Activated CD4-positive, CD25-positive, alpha-beta regulatory T cell (primary cell): ENCODE measurements at places on chromosomes 12 and 14.

DNA sequence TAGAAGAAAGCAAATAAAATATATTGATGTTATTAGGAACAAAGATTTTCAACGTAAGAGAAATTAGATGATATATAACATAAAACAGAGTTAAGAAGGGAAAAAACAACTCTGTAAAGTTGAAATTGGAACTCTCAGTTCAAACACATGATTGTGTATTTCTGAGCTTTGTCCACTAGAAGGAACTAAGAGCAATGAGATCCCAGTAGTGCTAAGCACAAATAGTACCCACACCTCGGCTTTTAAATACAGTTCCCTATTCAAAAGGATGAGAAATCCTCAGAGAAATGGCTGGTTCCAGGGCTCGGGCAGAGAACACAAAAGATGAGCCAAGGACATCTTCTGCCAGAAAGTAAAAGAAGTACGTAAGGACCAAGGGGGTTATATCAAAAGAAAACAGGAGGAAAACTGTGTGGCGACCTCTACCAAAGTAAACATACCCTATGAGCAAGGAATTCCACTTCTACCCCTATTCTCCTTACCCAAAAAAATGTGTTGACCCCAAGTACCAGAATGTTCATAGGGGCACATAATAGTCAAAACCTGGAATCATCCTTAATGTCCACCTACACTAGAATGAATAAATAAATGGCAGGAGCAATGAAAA lies 96.6 kb downstream of the SPTSSA start:
- DNase-seq, result no peak

- DNase-seq, result no peak
Observed at GRCh38 chr12:39369756-39370155, 73.2 kb downstream of the KIF21A start.

GRCh38 chr12:132623072-132623869 lies 4.7 kb downstream of the P2RX2 start:
- DNase-seq, result no peak

GRCh38 chr12:111066744-111067437 lies 146.5 kb upstream of the MYL2 start:
- no peak for DNase-seq

DNA sequence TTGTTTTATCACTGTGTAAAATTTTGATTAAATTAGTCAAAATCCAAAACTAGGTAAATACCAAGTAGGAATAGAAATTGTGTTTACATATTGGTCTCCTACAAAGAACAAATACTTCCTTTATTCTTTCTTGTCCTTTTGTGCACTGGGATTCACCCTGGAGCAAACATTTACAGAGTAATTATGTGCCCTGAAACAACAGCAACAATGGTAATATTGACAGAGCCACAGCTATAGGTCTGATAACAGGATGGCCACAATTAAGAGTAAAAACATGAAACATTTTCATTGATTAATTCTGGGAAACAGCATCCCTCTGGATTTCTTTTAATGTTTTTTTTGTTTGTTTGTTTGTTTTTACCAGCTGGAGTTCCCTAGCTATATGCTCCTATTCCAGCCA lies 61.2 kb downstream of the SLC38A6 start:
- no peak for DNase-seq

DNA sequence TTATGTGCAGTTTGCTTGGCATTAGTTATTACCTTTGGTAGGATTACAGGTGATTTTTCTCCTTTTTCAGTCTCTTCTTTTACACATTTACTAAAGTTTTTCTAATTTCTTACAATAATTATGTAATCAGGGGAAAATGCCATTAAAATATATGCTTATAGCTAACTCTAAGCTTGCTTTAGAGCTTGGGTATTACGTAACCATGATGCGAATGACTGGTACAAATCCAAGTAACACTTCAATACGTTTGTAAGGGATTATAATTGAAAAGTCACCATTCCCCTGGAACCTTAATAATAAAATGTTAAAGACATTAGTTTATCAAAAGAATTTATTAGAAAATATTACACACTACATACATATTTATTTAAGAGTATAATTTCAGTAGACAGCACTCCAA lies 71.6 kb downstream of the SCAF11 start:
- no peak for DNase-seq

- no peak for DNase-seq
Observed at GRCh38 chr12:108316176-108317086, 22.7 kb downstream of the CMKLR1 start.

GRCh38 chr14:87935081-87935828 lies 57.7 kb downstream of the GALC start:
- DNase-seq, result no peak

- no peak for DNase-seq
Observed at GRCh38 chr12:116466536-116466935, 92.6 kb upstream of the MAP1LC3B2 start.

- no peak for DNase-seq
Observed at GRCh38 chr14:98819867-98820206, 452.2 kb downstream of the BCL11B start.

GRCh38 chr12:24201258-24201970 lies 251.9 kb upstream of the SOX5 start:
- DNase-seq, result no peak

GRCh38 chr14:33554988-33555387 lies 395.9 kb downstream of the EGLN3 start:
- no peak for DNase-seq

DNA sequence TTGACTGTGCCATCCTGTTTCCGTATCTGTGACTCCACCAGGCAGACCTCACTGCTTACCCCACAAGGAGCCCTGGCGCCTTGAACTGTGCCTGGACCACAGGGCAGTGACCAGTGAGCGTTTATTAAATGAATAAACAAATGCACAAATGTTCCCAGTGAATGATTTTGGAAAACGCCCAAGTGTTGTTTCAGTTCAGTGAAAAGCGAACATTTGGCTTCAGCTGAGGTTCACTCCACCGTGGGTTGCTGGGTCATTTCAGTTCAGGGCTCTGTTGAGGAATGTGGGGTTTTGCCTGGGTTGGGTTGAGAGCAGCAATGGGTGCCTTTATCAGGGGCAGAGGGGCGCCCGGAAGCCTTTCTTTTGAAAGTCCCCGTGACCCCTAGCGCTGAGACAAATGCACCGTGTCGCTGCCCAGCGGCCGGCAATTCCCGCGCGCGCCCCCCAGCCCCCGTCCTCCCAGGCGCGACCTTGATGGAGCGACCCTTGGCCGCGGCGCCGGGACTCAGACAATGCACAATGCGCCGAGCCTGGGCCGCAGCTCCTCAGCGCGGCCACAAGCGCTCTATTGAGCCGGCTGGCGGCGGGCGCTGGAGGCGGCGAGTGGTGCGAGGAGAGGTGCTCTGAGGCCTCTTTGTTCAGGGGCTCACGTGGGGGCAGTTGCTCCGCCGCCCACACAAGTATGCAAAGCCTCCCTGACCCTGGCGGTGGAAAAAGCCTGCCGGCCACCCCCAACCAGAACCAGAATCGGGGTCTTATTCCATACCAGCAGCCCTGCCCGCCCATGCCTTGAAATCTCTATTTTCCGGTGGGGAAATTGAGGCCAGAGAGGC lies 40.5 kb upstream of the CLMN start:
- DNase-seq, result no peak

- no peak for DNase-seq
Observed at GRCh38 chr14:78405079-78405856, 235.1 kb downstream of the NRXN3 start.

DNA sequence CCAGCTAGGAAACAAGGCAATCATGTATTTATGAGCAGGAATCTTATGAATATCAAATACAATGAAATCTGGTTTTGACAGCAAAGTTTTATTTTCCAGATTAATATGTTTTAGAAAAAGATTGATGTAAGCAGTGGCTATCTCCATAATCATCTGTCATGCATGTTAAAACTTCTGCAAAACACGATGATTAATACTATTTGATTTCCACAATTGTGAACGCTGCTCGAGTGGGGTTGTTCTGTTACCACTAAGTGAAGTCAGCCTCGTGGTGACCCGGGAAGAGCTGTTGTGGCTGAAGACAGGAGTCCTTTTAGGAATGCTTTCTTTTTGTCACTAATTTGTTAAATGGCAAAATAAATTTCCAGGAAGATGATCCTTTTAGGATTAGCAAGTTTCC lies 9.4 kb downstream of the CFAP251 start:
- no peak for DNase-seq

- DNase-seq, result no peak
Observed at GRCh38 chr12:14356147-14356546, 9.3 kb upstream of the ATF7IP start.

DNA sequence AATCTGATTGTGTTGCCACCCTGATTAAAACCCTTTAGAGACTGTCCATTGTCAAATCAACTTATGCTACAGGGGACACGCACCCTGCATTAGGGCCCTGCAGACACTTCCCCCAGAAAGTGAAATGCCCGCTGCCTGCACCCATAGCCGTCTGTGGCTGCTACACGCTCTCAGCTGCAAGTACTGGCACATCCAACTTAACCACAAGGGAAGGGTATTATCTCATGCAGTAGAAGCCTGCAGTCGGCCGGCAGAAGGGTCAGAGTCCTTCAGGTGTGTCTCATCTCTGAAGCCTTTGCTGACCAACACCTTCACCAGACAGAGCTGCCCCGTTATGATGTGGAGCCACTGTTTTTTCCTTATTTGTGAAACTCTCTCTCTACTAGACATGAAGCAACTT lies 20.8 kb downstream of the CFAP251 start:
- no peak for DNase-seq

DNA sequence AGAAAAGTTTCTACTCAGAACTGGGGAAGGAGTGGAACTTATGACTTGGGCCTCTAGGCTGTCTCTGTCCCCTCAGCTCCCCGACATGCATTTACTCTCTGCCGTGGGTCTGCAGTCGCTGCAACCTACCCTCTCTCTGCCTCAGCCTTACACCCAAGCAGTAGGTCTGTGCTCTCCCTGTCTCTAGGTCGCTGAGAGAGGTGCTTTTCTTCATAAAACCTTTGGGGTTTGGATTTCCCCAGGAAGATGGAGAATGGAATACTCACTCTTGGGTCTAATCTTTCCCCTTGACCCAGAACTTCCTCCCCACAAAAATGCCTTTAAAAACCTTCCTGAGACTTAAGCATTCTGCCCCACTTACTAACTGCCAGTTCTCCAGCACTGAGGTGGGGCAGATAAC lies 12.9 kb downstream of the GPR84 start:
- DNase-seq, result no peak

DNA sequence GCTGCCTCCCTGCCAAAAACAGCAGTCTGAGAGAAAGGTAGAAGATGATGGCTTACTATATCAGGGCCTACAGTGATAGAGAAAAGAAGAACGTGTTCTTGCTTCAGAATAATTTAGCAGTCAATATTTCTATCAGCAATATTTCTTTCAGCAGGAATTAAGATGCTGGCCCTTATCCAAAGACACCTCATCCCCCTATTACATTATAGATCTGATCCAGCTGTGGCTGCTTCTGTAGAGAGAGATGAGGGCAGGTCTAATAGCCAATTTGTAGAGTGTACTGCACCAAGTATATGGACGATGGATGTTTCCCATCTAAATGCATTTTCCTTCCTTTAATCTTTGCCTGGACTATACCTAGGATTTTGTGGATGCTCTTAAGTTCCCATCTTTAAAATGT lies 451.7 kb downstream of the NPAS3 start:
- DNase-seq, result no peak

DNA sequence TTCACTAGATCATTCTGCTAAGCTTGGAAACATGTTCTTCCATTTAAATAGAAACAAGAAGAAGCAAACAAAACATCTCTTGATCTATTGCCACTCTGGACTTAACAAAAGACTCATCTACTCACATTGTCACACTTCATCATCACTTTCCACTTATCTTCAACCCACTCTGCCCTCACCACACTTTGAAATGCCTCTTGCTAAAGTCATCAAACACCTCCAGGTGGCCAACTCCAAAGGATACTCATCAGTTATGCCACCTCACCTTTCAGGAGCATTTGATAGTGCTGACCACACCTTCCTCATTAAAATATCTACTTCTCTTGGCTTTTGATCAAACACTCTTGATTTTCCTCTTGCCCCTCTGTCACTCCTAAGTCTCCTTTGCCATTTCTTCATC lies 7.2 kb downstream of the EFCAB11 start:
- no peak for DNase-seq

- no peak for DNase-seq
Observed at GRCh38 chr14:68649476-68650189, 143.2 kb downstream of the ZFP36L1 start.
